ENCODE measurements at places on chromosomes 3 and 15.

GRCh38 chr3:10162185-10162584 is 2.5 kb upstream of the IRAK2 start:
- no peak for DNase-seq

DNA sequence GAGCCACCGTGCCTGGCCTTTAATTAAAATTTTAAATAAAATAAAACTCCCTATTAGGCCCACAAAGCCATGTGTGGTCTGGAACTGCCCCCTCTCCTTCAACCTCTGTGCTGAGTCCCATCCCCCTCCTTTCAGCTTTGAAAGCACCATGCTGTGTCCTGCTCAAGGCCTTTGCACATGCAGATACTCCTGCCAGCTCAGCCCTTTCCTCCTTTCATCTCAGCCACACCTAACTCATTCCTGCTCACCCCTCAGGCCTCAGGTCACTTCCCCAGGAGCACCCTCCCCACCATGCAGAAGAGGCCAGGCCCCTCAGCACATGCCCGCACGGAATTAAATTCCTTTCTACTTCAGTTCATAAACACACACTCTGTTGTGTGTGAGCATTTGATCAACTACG is 28.1 kb downstream of the ATRIP start:
- no peak for DNase-seq

DNA sequence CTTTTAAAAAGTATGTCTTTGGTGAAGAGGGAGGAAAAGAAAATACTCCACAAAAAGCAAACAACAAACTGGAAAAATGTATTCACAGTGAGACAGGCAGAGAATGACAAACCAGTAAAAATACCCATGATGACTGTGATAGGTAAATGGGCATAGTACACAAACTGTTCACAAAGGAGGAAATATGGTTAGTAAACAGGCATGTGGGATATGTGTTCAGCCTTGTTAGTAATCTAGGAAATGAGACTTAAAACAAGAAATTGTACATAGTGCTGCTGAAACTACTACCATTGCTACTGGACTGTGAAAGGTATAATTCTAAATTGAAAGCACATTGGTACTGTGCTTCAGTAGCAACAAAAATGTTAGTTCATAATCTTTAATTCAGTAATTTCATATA is 50.1 kb downstream of the UBE2E2 start:
- no peak for DNase-seq

DNA sequence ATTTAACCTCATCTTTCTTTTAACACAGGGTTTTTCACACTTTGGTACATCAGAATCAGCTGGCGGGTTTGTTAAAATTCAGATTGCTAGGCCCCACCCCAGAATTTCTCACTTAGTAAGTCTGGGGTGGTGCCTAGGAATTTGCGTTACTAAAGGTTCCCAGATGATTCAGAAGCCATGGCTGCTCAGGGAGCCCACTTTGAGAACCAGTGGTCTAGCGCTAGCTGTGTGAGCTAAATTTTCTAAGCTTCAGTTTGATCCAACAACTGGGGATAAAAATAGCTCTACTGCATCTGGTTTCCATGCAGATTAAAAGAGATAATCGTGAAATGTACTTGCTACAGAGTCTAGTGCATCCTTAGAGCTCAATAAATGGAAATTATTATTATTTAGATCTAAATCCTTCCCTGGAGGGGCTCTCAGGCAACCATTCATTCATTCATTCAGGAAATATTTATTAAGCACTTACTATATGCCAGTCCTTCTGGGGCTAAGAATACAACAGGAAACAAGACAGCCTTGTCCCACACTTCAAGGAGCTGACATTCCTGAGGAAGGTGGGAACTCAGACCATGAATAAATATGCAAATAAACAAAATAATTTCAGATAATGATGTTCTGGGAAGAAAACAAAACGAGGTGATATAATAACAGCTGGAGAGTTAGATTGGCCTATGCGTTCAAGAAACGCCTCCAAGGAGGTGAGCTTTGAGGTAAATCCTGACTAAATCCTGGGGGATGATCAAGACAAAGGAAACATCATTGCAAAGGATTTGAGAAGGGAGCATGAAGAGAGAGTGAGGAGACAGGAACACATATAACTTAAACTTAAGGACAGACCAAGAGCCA is 3.9 kb upstream of the CIDEC start:
- no peak for DNase-seq

DNA sequence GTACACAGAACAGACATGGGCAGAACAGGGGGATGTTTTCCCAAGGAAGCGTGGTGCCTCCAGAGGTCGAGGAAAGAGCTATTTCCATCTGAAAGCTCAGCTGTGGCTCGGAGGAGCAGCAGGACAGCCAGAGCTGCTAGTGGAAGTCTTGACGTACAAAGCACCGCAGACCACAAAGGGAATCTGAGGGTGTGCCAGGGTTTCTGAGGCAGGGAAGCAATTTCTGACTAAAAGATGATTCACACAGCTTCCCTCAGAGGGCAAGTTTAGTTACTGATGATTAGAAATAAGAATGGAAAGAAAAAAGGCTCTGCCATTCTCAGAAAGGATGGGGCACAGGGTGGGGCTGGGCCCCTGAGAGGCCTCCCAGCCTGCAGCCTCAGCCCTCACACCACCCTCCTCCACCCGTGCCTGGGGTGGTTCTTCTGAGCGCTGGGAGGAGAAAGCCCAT is 45.8 kb upstream of the SEC13 start:
- DNase-seq: no peak

GRCh38 chr3:184171562-184171961 is 3.1 kb upstream of the AP2M1 start:
- no peak for DNase-seq

GRCh38 chr3:132222868-132223538 is 94.2 kb upstream of the ACP3 start:
- DNase-seq: no peak

DNA sequence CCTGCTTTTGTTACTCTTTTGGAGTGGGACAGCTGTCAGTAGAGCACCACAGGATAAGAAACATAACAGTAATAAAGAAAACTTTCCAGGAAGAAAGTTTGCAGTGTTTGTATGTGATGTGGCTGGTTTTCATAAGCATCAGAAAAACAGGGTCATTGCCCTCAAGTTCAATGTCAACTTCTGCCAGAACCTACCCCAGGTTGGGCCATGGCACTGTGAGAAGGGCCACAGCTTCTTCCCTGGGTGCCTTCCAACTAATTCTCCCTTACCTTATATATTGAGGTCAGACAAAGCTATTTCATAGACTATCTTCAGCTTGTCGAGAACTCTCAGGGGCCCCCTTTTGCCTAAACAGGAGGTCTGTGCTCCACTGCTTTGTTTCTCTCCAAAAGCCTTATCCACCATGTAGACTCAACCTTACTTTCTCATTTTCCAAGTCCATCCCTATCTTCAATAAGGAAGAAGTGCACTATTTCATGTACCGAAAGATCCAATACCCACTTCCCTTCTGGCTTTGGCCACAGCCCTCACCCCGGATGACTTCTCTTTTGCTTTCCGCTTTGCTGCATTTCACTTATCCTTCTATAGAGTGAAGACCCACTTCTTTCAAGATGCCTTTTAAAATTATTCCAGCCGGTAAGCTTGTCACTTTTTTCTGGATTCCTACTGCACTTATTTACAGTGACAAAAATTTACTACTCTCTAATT is 38.2 kb upstream of the PLCL2 start:
- DNase-seq: no peak

GRCh38 chr3:66938338-66938963 is 59.7 kb upstream of the KBTBD8 start:
- no peak for DNase-seq

DNA sequence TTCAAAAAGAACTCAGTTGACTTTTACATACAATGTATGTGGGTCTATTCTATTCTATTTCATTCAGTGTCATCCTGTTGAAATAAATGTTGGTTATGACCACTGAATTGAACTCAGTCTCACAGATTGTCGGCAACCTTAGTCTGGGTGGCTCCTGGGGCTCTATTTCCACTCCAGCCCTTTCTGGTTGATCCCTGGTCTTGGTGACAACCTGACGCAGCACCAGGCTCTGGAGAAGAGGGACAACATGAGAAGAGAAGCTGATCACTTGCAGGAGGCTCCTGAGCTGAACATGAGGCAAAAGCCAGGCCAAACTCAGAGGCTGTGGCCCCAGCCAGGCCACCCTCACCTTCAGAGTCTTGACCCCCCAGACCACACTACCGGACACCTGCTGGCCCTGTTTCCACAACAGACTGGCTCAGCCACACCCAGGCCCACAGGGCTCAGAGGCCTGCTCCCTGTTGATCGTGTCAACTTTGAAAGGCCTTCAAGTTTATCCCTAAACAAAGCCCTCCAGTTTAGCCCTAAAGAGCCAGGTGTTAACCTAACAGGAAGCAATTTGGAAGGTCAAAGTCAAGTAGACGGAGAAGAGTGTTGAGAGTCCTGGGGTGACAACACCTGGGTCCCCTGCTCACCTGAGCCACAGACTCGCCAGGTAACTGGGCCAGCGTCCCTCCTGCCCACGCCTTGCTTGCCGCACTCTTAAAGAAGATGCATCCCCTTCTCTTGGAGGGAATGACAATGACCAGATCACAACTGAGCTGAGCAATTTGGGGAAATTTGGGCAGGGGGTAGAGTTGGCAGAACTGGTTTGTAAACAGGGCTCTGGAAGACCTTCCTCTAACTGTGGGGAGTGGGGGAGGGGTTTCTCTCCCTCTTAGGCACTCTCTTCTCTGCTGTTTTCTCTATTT is 15.4 kb upstream of the MUC20 start:
- no peak for DNase-seq

DNA sequence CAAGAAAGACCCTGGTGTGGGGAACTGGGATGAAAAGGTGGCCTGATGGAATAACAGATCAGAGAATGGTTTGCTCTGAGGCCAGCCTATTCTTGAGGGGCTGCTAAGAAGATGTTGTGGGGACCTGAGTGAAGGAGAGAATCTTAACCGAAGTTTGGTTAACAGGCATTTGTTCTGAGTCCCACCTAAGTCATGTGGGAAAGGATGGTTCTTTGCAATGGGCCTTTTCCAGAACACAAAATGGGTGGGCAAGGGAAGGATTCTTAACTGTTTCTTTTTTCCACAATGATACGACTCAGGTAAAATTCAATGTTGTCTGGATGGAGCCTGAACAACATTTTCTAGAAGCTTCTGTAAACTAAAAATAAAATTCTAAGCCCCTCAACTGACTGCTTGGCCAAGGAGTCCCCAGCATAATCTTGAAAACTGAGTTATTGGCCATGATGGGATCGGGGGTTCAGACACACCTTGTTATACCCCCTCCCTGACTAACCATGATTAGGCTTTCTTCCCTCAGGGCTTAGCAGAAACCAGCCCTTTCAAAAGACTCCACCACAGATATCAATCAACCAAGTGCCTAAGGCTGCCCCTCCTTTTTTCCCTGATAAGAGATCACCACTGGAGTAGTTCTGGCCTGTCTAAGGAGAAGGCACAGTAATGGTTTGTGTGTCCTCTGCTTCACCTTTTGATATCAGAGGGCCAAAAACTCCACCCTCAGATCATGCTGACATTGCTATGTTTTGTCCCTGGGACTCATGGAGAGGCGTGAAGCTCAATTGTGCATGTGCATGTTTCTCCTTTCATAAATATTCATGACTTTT is 30.1 kb downstream of the SCN11A start:
- no peak for DNase-seq

- DNase-seq: no peak
These were observed 58.4 kb upstream of the GOLIM4 start for GRCh38 chr3:168154089-168154488.

All from cortex of kidney (tissue), 1 donor.